Esophagus mucosa (tissue), 1 donor: ENCODE measurements at places on chromosomes 6 and 20. TPM values are rescaled to one million over a fixed set of nuclear protein-coding genes. Genes with fewer than 3 reads are reported as not detected.

GRCh38 chr20:49624317-49624716 is 56.4 kb upstream of the PTGIS start:
- no peak for ATAC-seq

- ATAC-seq, result no peak
These were observed 50.4 kb downstream of the TOP1 start for GRCh38 chr20:41079066-41079465.

GRCh38 chr6:142819603-142820337 is 125.2 kb downstream of the HIVEP2 start:
- ATAC-seq, result peak; percentile 54

The HLA-DRA gene
- 38.7 TPM for total RNA-seq

DNA sequence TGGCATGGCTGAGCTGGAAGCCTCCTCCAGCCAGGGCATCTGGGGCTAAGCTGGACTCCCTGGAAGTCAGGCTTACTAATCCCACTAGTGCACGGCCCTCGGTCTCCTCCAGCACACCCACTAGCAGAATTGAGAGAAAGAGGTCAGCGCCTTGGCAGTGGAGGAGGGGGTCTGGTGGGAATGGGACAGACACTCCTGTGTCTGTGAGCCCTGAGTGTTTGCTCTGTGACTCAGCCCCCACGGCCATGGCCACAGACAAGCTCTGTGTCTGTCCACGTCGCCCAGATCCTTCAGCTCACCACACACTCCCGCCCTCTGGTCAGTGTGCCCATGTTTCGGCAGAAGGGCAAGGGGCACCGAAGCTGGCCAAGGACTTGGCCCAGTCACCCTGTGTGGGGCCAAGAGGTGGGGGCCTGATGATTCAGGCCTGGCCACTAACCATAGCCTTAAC is 8.8 kb downstream of the MDFI start:
- no peak for ATAC-seq

DNA sequence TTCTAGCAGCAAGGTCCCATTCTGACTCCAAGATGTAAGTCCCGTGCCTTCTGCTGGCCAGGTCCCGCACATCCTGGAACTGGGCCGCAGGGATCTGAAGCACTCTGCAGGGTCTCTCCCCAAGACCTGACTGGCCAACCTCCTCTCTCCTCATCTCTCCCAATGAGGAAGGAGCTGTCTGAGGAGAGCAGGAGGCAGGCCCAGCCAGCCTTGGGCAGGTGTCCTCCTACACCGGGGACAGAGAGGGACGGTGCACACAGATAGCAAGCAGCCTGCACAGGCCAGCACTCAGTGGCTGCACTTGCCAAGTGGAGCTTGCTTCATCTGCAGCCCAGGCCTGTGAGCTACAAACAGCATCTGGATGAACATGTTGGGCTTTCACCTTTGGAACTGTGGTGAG is 76.8 kb upstream of the CD93 start:
- no peak for ATAC-seq

DNA sequence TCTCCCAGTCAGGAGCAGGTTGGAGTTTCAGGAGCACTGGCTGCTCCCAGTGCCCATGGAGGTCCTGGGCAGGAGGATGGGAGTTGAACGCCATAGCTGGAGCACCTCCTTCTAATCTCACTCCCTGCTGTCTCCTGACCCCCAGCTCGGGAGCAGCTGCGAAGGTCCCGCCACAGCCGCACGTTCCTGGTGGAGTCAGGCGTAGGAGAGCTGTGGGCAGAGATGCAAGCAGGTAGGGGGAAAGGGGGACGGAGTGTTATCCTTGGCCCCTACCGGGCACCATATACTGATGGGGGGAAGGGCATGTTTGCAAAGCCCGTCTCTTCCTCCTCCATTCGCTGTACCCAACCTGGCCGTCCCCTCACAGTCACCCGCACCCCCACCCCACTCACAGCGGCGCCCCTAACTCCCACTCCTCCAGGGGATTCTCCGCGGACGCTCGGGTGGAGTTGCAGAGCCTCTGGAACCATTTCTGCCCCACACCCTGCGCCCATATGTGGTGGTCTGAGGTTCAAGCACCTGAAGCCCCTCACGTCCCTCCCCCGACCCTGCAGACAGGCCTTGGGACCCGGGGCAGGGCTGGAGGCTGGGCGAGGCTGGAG is 16.7 kb downstream of the HSPA12B start:
- no peak for ATAC-seq

The EYA4 gene
- 0.20 TPM for total RNA-seq

DNA sequence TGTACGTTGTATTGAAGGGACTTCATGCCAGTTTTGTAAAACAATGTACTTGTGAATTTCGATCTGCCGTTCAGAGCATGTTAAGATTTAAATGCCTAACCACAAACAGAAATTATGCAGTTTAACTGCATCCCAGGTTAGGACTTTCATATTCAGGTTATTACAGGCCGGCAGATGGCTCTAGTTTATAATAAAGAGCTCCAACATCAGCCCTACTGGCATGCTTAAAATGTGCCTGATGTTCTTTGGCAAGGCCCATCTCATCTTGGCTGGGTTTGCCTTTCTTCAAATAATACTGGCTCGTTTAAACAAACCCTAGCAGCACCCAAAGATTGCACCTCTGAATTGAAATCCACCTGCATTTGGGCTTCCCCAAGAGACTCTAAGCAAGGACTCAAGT is 169.3 kb upstream of the RIN2 start:
- ATAC-seq, result no peak

GRCh38 chr20:32556312-32557184 is 28.6 kb downstream of the NOL4L start:
- ATAC-seq, result no peak

The SEL1L2 gene
- not detected for total RNA-seq

GRCh38 chr6:90386399-90387382 is 90.0 kb upstream of the BACH2 start:
- no peak for ATAC-seq

DNA sequence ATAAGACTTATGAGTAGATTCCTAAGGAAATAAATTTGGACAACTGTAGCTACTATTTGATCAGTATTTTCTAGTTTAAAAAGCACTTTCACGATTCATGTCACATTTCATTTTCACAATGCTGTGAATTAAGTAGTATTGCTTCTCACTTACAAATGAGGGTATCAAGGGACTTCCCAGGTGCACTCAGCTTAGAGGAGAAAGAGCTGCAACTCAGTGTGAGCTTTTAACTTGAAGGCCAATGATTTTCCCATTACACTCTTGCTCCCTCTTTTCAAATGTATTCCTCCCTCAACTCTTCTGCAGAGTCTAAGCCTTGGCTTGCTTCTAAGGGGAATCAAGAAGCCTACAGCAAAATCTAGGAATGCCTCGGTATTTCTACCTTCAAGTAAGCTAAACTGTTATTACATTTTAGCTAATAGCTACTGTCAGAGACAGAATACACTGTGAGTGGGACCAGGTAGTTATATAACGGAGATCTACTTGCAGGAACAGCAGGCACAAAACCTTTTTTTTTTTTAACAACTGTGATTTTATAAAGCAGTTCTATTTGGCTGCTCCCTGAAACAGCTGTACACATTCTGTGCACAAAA is 339.0 kb downstream of the SYNE1 start:
- ATAC-seq, result no peak

DNA sequence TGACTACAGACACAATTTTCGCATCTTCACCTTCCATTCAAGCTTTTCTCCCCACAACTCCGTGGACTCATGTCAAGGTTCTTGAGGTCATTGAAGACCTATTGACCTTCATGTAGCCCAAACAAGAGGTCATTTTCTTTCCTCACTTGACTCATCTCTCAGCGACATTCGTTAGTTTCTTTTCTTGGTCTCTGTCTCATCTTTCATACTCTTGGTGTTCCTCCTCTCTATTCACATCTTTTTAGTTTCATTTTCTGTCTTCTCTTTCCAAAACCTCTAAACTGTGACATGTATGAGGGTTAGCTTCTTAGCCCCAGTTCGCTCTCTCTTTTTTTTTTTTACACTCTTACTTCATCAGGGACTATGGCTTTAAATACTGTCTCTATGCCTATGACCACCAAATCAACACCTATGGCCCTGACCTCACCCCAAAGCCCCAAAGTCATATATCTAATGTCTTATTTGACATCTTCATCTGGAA is 128.6 kb upstream of the BACH2 start:
- no peak for ATAC-seq

The ATP6V1G2 gene
- total RNA-seq, result not detected

GRCh38 chr20:8454137-8454712 is 322.2 kb downstream of the PLCB1 start:
- no peak for ATAC-seq

The MLN gene
- not detected for total RNA-seq

DNA sequence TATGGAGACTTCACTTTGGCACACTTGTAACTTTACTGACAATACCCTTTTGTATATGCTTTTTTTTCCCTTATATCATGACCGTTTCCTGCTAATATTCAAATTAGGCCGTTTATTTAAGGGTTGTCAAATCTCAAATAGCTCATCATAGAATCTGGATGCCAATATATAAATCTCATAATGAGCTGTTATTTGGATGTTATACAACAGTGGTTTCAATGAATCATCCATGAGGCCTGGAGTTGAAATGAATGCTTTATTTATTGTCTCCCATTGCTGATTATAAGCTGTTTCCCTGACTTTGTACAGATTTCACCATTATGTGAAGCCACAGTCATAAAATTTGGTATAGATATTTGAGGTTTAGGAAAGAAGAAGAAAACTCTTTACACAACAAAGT is 256.1 kb downstream of the PLCB1 start:
- no peak for ATAC-seq

- no peak for ATAC-seq
These were observed 5.5 kb downstream of the ZNF334 start for GRCh38 chr20:46507760-46508407.

DNA sequence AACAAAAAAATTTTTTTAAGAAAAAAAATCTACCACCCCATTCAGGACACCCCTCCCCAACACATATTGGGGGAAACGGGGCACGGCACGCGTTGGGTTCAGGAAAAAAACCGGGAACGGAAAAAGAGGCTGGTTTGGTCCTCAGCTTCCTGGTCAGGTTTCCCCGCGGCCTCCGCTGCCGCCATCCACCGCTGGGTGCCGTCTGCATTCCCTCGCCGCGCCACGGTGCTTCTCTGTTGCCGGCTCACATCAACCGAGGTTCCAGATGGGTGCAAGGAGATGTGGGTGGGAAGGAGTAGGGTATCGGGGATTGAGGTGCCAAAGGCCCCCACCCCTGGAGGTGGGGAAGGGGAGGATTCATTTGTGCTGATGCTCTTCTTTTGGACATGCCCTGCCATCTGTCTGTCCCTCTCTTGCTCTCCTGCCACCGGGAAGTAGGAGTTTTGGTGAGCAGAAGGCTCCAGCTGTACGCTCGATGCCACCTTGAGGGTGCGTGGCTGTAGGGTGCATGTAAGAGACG is 5.8 kb downstream of the MCCD1 start:
- no peak for ATAC-seq

The B3GALT4 gene
- 16.9 TPM for total RNA-seq

DNA sequence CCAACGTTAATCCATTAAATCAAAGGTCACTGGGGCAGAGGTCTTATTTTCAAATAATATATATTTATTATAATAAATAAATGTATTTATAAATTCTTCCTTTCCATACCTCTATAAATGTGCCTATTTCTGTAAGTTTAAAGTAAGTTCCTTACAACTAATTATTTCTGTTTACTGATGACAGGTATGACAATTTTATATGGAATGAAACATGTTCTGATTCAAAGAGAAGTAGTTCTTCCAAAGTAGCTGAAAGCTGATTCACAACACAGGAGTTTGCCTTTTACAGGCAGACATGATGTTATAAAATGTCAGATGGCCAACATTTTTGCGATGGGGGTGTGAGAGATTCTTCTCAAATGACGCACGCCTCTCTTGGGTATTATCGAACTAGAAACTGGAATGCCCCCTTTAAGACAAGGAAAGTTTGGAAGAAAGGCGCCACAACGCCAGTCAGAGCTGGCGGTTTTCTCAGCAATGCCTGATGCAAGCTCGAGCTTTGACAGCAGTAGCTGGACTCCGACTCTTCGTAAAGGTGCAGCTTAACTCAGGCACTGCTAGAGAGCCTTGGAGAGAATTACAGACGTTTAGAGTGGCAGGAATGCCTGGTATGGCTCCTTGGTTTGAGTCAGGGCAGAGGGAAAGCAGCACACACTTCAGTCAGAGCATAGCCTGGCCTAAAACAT is 92.1 kb downstream of the FOXC1 start:
- ATAC-seq, result no peak

DNA sequence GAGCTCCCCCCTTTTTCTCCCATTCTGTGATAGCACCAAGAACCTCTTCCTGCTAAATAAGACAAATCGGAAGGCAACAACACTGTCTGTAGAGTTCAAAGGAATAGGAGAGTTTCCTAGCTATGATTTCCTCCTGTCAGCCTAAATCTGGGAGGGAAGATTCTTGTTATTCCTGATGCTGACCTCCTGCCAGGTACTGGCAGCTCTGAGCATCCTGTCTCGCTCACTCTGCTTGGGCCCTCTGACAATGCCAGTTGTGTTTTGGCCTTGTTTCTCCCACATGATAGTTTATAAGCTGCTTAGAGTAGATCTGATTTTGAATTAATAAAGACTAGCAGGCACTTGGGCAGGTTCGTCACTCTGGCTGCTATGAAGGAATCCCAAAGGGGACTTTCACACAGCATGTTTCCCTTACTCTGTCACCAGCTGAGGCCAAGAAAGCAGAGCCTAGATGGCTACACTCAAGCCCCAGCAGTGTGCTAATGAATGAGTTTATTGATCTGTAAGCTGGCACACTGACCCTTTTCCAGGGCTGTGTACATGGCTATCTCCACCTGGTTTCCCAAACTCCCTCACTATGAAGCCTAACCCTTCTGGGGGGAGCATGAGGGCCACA is 52.3 kb downstream of the UQCC1 start:
- ATAC-seq, result no peak

DNA sequence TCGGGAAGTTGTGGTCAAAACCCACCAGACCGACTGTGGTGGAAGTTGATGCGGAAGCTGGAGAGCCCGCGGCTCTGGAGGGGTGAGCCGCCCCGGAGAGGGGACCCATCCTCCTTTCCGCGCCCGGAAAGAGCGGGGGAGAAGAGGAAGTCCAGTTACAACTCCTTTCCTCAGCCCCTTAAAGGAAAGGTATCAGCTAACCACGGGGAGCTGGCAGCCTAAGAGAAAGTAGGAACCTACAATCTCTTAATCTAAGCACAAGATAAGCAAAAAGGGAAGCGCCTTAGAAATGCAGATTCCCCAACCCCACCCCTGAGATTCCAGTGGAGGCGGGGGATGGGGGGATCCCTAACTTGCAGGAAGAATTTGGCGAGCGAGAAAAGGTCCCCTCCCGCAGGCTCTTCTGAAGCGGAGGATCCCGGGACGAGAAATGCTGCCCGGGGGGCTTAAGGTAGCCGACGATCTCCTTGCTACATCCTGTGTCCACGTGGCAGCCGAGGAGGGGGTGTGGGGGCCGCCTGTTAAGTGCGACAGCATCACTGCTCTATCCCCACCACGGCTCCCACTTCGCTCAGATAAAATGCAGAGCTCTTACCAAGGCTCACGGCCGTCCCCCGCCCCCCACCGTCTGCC is 87.5 kb downstream of the ZFP64 start:
- no peak for ATAC-seq

DNA sequence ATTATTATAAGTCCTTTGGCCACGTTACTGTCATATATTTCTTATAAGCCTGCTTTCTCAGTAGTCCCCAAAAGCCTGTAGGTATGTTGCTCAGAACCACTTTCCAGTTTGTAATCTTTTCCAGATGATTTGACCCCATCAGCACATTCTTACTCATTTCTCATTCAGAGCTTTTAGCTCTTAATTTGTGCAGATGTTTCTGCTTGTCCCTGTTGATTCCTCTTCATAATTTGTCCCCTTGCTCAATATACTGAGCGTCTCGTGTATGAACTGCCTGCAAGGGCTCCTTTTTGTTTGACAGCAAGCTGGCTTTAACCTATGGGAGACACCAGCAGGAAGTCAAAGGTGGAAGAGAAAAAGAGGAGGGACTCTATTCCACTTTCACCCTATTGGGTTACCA is 733.8 kb upstream of the GJE1 start:
- ATAC-seq, result no peak
